ENCODE measurements at places on chromosomes 2 and 18.

GRCh38 chr2:224836263-224836662 lies 120.1 kb upstream of the CCDC195 start:
- no peak for DNase-seq

GRCh38 chr2:39411181-39411944 lies 25.7 kb downstream of the MAP4K3 start:
- no peak for DNase-seq

GRCh38 chr2:39490586-39490985 lies 53.5 kb upstream of the MAP4K3 start:
- DNase-seq: no peak

DNA sequence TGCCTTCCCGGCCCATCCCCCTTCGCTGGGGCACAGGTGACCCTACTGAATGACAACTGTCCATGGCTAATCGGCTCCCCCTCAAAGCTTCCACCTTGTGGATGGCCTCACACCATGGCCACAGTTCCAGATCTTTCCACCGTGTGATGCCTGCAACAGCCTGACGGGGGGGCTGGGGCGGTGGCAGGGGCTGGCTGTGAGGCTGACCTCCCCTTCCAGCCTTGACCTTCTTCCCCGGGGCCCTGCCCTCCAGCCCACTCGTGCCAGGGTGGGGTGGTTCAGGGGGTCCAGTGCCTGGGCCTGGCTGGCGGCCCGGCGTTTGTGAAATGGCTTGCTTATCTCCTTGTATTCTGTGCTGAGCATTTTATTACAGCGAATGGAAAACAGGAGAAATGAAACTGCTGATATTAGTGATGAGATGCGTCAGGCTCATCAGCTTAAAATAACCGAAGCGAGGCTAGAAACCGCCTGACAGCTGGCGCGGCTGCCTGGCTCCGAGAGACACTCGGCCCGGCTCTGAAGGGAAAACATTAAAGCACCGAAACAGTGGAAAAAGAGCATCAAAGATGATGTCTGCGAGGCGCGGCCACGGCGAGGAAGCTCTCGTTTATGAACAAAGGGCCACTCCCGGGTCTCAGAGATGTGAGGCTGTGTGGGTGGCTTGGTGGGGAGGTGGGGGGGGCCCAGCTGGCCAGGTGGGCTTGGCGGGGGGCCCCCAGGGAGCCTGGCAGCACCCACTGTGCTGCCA lies 916 bp upstream of the PDCD1 start:
- no peak for DNase-seq

DNA sequence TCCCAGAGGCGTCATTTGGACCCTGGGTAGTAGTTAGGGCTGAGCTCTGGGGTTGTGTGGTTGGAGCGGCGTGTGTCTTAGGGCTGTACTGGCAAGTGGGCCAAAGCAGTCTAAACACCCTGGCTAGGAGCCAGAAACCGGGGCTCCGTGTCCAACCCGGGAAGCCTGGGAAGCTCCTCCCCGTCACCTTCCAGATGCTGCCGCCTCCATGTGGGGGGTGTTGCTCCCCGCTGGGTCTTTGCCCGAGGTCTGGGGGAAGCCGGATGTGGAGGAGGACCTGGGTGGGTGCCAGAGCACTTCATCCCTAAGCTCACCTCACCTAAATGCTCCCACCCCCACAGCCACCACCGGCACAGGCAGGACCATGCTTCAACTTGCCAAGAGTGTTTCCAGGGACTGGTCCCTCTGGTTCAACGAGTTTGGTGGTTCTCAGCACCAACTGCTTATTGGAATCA lies 25.4 kb downstream of the TET3 start:
- no peak for DNase-seq

- DNase-seq: no peak
Measured at GRCh38 chr2:133821107-133821760, 253.0 kb upstream of the NCKAP5 start.

GRCh38 chr18:21305621-21306020 lies 63.6 kb downstream of the GREB1L start:
- DNase-seq: no peak

DNA sequence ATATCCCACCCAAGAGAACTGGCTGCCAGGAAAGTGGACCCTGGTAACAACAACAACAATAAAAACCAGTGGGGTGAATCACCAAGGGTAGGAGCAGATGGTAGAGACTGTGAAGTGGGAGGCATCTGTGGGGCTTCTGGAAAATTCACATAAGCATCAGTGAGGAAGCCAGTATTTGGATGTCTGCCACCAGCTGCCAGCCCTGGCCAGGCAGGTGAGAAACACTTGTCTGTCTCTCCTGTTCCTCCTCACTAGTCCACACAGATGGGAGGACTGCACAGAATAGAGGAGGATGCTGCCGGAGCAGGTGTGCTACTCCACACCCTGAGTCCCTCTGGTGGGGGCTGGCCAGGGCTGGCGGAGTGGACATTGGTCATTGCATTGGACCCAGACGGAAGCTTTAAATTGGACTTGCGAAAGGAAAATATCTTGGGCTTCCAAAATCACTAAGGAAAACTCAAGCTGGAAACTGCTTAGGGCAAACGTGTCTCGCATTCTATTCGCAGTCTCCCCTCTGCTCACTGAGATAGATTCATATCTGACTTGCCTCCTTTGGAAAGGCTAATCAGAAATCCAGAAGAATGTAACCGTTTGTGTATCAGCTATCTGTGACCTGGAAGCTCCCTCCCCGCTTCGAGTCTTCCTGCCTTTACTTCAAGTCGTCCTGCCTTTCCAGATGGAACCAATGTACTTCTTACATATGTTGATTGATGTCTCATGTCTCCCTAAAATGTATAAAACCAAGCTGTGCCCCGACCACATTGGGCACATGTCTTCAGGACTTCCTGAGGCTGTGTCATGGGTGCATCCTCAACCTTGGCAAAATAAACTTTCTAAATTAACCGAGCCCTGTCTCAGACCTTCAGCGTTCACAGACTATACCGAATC lies 69.1 kb downstream of the NAB1 start:
- no peak for DNase-seq

- no peak for DNase-seq
Measured at GRCh38 chr2:201194097-201194496, 11.2 kb downstream of the CASP10 start.

- DNase-seq: no peak
Measured at GRCh38 chr18:62485684-62486083, 37.1 kb upstream of the ZCCHC2 start.

- DNase-seq: no peak
Measured at GRCh38 chr18:2900684-2901422, 54.0 kb downstream of the EMILIN2 start.

DNA sequence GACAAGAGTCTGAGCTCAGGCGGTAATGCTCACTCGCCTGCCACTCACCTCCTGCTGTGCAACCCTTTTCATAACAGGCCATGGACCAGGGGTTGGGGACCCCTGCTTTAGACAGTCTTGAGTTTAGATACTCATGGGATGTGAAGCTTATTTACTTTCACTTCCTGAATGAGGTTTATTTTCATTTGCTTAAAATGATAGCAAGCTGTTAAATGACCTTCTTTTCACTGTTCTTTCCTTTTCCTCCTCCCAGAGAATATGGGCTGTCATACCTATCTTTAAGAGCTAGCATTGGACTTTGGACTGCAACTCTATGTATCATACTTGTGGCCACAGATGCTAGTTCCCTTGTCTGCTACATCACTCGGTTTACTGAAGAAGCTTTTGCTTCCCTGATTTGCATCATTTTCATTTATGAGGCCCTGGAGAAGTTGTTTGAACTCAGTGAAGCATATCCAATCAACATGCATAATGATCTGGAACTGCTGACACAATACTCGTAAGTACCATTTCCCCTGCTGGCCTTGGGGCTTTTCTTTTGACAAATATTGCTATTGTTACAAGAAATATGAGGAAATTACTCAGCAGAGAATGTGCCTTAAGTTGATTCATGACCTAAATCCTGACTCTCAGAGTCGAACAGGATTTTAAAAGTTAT lies 168.5 kb downstream of the DPP4 start:
- DNase-seq: no peak

DNA sequence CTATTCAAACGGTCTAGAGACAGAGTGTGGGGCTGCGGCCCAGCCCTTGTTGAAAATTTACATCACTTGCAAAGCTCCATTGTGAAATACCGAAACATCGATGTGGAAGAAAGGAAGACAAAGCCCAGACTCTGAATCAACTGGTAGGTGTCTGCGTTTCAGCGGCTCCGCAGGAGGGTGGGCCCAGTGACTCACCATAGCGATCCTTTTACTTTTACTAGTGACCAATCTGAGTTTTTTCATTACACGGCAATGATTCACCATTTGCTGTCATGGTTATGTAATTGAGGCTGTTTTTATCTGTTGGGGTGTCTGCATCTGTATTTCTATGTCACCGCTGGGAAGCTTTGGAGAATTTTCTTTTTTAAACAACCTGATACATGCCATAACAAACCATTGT lies 66.6 kb upstream of the ODC1 start:
- no peak for DNase-seq

GRCh38 chr18:79964330-79965118 lies at the start of gene HSBP1L1:
Gene HSBP1L1 (plus strand): TSS chr18:79964643. CDS start chr18:79964736, 93 bp downstream.
- DNase-seq: no peak

GRCh38 chr2:46332686-46333281 lies 35.6 kb downstream of the EPAS1 start:
- DNase-seq: no peak

DNA sequence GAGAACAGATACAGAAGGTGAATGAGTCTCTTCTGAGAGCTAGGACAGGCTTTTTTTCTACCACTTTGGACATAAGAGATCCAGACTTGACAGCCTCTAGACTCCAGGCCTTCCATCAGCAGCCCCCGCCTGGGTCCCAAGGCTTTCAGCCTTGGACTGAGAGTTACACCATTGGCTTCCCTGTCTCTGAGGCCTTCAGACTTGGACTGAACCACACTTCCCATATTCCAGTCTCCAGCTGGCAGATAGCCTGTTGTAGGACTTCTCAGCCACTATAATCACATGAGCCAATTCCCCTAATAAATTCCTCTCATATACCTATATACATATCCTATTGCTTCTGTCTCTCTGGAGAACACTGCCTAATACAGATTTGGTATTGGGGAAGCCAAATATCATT lies 128.2 kb downstream of the MCFD2 start:
- DNase-seq: no peak

GRCh38 chr2:184178229-184178628 lies 420.1 kb upstream of the ZNF804A start:
- DNase-seq: no peak

DNA sequence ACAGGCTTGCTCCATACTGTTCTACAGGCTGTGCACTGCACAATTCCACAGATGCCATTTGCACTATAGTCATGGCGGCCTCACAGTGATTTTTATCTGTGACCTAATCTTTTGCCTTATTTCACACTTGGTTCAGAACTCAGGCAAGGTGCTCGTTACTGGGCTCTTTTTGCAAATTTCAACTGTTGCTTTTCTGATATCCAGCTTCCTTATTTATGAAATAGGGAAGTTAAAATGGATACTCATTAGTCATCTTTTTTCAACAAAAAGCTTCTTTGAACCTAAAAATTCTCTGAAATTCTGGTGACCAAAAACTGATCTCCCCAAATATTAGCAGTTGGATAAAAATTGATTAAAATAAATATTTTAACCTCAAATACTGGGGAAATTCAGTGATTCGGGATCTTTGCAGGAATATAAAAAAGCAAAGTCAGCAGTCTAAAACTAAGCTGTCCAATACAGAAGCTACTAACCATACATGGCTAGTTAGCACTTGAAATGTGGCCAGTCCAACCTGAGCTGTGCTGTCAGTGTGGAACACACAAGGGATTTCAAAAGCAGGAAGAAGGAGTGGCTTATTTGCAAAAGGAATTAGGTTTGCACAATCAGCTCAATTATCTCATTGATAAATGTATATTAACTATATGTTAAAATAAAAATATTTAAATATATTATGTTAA lies 134.4 kb downstream of the COL4A4 start:
- DNase-seq: no peak

DNA sequence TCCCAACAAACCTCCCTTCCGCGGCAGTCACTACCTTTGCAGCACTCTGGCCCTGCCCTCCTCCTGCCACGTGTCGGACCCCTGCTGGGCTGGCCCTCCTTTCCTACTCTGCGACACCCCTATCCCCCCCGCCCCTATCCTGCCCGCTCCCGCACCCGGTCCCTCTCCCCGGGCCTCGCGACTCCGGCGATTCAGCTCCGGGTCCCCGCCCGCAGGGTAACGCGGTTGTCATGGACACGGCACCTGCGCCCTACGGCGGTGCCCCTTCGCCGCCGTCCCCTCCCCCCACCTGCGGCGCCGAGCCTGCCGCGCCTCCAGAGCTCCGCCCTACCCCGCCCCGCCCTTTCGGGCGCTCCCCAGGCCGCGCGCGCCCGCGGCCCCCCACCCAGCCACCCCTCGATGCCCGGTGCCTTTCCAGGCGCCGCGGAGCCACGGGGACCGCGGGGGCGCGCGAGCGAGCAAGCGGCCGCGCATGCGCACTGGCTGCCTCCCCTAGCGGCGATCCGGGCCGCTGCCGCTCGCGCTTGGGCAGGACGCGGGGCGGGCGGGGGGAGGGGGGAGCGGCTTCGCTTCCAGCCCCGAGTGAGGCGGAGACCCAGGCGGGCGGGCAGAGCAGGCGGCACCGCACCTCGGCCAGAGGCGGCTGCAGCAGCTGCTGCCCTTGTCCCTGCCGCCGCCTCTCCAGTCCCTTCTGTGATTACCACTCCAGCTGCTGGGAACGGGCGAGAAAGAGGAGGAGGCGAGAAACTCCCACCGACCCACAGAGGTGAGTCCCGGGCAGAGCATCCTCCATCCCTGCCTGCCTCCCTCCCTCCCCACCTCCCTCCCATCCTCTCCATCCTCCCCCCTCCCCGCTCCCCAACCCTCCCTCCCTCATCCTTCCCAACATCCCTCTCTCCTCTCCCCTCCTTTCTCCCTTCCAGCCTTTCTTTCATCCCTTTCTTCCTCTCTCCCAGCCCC lies at the start of gene CTNNA2:
Gene CTNNA2 (plus strand): TSS at position 610 of the 960 bp plus-strand sequence.
- no peak for DNase-seq

DNA sequence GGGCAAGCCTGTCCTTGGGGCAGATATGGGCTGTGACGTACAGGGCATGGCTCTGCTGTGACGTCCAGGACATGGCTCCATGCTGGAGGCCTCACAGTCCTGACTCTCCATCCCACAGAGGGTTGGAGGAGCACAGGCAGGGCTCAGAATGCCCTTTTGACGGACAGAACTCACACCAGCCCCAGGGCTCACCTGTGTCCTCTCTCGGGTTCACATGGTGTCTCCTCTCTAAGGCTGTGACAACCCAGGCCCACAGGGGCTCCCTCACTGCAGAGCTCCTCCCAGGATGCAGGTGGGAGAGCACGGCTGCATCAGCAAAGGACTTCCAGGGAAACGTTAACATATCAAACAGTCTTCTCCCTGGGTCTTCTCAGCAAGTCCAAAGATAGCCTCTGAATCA lies 133.8 kb downstream of the EIPR1 start:
- no peak for DNase-seq

- DNase-seq: no peak
Measured at GRCh38 chr2:19731037-19731436, 170.7 kb downstream of the TTC32 start.

DNA sequence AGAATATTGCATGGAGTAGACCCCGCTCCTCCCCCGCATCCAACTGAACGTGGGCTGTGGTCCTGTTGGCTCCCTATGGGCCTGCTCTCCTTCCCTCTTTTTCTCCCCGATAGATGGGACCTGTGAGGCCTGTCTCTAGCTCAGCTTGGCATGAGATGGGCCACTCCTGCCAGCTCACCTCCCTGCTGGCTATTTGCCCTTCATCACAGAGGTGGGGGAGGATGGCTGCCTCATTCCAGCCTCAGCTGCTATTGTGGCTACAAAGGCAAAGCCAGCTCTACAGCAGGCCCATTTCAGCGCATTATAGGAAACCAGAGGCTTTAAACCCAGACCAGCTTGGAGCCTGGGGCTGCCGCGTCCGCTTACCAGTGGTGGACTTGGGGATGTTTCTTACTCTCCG lies 313.9 kb downstream of the GBX2 start:
- no peak for DNase-seq

Measured in stimulated activated CD4-positive, alpha-beta T cell treated with anti-CD3 and anti-CD28 coated beads, Interleukin-1b, Interleukin-23, amount 100 ng/mL, for 1 hour (primary cell).